Activated naive CD4-positive, alpha-beta T cell treated with anti-CD3 and anti-CD28 coated beads, Interleukin-2, amount 10 ng/mL, durations not matched to agents 7 days and 5 days (primary cell): ENCODE measurements at places on chromosomes 16 and 17.

GRCh38 chr17:1604831-1605528 is 23.7 kb downstream of the SLC43A2 start:
- no peak for DNase-seq

DNA sequence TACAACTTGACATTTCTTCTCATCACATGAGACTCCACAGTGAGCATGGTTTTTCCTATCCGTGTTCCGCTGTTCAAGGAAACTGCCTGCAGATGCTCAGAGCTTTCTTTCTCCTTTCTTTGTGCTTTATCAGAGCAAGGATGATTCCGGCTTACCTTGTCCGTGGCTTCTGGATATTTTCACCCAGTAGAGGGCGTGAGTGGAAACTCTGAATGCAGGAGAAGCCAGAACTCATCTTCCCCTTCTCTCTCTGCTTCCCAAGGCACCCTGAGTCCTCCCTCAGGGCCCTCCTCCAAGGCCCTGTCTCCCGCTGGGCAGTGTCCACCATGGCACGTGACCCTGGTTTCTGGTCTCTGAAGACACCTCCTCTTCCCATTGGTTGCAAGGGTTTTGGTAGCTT is 721.1 kb upstream of the RBFOX1 start:
- no peak for DNase-seq

- no peak for DNase-seq
Measured at GRCh38 chr17:49107211-49107557, 25.4 kb upstream of the B4GALNT2 start.

DNA sequence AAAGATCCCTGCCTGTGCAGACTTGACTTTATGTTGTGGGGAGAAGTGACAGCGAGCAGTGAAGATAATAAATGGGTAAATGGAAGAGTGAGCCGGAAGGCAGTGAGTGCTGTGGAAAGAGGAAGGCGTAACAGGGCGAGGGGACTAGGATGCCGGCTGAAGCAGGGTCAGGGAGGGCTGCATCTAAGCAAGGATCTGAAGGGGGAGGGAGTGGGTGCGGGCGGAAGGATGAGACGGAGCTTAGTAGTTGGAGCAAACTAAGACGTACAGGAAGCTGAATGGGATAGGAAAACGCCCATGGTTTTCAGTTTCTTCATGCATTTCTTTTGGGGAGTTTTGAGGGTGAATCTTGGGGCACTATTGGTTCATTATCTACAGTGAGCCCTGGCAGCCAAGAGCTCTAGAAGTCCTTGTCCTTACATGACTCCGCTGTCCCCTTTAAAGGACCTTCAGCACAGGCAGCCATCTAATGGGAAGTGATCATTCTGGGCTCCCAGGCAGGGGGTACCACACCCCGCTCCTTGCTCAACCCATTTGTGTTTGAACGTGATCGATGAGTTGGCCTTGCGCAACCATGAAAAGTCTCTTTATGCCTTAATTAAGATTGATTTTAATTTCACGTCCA is 10.4 kb upstream of the NAT9 start:
- DNase-seq: peak; percentile 36

- DNase-seq: no peak
Measured at GRCh38 chr16:73711406-73712080, 585.1 kb upstream of the PSMD7 start.

DNA sequence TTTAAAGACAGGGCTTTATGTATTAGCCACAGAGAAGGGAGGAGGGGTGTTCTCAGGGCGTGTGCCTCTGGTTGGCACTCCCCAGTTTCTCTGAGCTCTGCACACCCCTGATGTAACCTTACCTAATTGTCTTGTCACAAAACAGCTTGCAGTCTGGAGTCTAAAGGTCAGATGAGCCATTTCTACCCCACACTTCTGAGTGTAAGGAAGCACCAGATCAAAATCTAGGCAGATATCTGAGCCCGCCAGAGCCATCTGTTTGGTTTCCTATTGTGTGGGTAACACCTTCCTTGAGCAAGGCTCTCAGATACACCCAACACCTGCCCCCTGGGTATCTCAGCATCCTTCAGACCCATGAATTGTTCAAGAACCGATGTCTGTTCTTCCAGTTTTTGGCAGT is 15.5 kb downstream of the CDH1 start:
- DNase-seq: no peak

- no peak for DNase-seq
Measured at GRCh38 chr17:34781571-34782108, 179.6 kb downstream of the CCT6B start.

DNA sequence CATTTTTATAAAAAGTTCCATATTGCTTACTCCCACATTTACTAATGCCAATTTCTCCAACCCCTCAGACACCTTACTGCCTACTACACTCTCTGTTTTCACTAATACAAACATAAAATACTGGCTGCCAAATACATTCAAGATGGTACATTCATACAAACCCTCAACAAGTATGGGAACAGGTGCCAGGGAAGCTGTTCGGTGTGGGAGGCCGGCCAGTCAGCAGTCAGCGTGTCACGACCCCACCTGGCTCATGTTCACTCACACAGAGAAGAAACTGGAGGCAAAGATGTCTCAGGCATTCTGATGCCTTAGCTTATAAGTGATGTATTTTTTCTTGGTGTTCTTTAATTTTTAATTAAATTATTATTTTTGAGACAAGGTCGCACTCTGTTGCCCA is 42.4 kb upstream of the TRAP1 start:
- DNase-seq: no peak
